ENCODE measurements at places on chromosomes 2 and 18.

- no peak for DNase-seq
Measured at GRCh38 chr18:63141778-63142176, 177.8 kb downstream of the BCL2 start.

- no peak for DNase-seq
Measured at GRCh38 chr2:9673914-9674481, 43.2 kb upstream of the YWHAQ start.

DNA sequence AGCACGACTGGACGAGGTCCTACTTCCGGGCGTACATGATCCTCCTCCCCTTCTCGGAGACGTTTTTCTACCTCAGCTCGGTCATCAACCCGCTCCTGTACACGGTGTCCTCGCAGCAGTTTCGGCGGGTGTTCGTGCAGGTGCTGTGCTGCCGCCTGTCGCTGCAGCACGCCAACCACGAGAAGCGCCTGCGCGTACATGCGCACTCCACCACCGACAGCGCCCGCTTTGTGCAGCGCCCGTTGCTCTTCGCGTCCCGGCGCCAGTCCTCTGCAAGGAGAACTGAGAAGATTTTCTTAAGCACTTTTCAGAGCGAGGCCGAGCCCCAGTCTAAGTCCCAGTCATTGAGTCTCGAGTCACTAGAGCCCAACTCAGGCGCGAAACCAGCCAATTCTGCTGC, 24.8 kb downstream of the LYPD1 start:
- no peak for DNase-seq

GRCh38 chr2:112692918-112693317, 27.9 kb upstream of the NT5DC4 start:
- DNase-seq, result no peak

DNA sequence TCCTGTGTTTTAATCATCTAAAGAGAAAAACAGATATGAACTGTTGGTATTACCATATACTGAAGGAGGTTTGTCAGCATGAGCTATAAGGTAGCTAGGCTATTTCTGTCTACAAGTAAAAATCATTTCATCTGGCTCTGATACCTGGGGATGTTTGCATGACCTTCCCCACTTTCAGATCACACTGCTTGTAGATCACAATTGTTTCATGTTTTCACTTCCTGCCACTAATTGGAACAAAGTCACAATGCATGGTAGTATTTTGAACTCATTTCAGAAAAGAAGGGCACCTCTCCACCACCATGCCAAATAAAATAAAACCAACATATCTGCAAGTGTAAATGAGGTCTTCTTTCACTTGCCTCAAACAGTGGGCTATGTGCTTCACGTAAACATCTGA, 37.8 kb downstream of the NYAP2 start:
- DNase-seq, result no peak

GRCh38 chr18:50836521-50836957, 16.7 kb upstream of the MRO start:
- no peak for DNase-seq

GRCh38 chr2:228675646-228676045, 494.2 kb upstream of the SPHKAP start:
- no peak for DNase-seq

DNA sequence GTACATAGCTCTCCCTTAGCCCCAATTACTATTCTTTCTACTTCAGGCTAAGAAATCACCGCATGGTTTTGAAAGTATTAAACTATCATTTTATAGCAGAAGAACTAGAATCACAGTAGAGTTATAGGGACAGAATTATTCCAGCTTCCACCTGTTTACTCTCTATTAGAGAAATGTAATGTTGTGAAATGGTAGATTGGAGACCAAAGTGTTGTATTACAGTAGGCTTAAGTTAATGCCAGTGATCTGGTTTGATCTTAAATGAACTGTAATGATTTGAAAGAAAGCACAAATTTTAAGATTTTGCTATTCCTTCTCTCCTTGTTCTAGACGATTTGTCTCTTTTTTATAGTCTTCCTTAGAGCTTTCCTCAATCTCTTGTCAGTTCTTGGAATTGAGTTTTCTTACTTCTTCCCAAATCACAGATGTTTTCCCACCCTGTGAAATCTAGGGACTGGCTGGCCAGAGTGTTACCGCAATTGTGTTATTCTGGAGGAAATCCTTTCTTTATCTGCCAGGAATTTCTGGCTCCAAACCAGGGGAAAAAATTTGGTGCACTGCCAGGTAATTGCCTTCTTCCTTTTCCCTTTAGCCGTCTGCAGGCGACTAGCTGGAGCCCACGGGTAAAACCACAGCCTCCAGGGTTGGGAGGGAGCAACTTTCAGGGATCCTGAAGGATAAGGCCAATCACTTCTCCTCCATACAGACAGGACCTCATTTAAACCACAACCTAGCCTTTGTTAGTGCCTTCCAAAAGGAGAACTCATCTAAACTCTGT, 51.7 kb downstream of the NOP58 start:
- no peak for DNase-seq

DNA sequence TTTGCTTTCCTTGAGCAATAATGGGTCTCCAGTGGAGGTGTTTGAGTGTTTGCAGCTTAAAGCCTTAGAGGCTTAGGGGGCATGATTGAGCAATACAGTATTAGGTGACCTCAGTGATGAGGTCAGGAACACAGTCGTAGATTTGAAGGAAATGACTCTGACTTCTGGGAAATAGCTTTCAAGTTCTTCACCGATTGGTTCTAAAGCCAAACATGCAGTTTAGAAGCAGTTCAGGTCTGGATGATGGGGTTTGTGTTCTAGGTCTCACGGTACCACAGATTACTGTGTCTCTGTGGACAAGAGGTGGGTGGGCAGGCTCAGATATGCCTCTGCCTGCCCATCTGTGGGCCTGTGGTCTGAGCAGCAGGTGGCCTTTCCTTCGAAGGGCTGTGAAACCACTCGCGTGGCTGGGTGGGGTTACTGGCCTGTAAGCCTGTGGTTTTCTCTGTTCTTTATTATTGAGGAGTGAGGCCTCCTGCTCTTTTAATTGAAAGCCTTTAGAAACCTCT, 7.8 kb downstream of the MTHFD2 start:
- DNase-seq, result no peak

DNA sequence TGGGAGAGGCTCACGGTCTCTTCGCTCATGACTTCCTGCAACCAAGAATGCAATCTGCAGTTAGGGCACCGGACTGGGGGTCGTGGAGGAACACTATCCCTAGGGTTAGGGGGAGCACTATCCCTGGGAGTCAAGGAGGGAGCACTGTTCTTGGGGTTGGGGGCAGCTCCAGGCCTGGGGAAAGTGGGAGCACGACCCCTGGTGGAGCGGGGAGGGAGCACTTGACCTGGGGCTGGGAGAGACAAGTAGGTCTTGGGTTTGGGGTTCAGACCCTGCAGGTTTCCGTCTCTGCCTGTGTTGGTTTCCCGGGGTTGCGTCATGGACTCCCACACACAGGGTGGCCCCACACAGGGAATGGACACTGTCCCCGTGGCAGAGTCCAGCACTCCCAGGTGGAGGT, 133.6 kb downstream of the TPO start:
- no peak for DNase-seq

- DNase-seq, result no peak
Measured at GRCh38 chr2:82814146-82814545, 1644.9 kb downstream of the SUCLG1 start.

GRCh38 chr2:214014551-214015220, 396.2 kb upstream of the VWC2L start:
- DNase-seq, result no peak

GRCh38 chr2:201018636-201019035, 52.8 kb downstream of the HYCC2 start:
- no peak for DNase-seq

DNA sequence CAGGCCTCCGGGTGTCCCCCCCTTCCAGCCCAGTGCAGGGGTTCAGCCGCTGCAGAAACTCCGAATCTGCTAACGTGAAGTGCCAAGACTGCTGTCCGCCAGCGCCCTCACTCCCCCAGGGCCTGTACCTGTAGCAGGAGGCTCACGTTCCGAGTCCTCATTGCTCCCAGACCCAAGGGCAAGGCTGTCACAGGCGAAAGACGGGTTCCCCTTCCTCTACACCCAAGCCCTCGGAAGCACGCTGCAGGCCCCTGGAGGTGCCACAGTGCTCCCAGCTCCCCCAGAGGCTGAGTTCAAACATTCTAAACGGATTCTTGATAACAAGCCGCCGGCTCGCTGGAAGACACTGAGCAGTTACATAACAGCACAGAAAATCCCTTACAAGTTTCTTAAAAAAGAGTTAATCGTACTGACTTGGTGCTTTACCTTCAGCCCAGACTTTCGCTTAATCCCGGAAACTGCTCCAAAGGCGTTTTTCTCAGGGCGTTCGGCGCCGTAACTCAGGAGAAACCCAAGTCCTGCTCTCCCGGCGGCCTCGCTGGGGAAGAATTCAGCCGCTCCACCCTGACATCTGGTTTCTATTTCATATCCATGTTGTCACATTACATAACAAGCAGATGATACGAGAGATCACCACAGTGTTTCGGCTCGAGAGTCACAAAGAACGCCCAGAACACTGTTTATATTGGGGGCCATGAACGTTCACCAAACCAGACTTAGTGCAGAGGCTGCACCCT, 92.0 kb downstream of the HDAC4 start:
- DNase-seq, result no peak

DNA sequence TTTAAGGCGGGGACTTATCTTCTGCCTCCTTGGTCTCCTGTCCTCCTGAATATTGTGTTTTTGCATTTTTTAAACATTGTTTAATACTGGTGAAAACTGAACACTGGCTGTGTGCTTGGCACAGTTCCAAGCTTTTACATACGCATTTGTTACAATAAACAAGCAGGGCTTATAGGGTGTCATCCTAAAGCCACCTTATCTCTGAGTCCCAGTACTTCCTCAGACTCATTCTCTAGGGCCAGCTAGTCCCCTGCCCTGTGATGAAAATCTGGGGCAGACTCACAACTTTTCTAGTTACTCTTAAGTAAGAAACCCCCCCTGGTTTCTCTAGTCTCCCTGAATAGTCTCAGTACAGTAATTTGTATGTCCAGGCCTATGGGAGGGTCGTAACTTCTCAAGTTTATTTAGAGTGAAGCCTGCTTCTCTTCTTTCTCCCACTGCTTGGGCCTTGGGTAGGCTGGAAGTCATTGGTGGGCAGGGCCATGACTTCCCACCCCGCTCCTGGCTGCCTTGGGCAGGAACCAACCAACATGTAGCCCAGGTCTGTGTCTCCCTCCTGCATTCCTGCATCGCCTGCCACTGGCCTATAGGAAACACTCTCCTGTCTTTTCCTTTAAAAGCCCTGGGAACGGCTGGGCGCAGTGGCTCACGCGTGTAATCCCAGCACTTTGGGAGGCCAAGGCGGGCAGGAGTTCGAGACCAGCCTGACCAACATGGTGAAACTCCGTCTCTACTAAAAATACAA, 7.7 kb upstream of the KCNE4 start:
- no peak for DNase-seq
